ENCODE measurements at places on chromosomes 2 and 18. TPM values are rescaled to one million over a fixed set of nuclear protein-coding genes. Genes with fewer than 3 reads are reported as not detected.

GRCh38 chr2:13193900-13194299, 477.2 kb downstream of the TRIB2 start:
- H3K36me3 ChIP-seq: no peaks in the 10 kb centered on the region
- no peaks in the 10 kb centered on the region for H3K27me3 ChIP-seq
- DNase-seq: peak; percentile 31
- no peak overlapping the region for H3K27ac ChIP-seq
- no peaks in the 10 kb centered on the region for H3K4me1 ChIP-seq

C2orf68 gene
- 31.5 TPM for total RNA-seq

MZT2A gene
- 263 TPM for total RNA-seq

AMER3 gene
- total RNA-seq: not detected

GRCh38 chr2:99489063-99489760, 605 bp downstream of the REV1 start:
- no peak for DNase-seq
- H3K4me1 ChIP-seq: peaks cover 10% of the 10 kb centered on the region
- H3K27ac ChIP-seq: peak overlapping the region; percentile 63
- H3K4me3 ChIP-seq: peak overlapping the region; percentile 79
- no peaks in the 10 kb centered on the region for H3K36me3 ChIP-seq
- H3K27me3 ChIP-seq: no peaks in the 10 kb centered on the region

Measured in GM12878 (cell line).